ENCODE measurements at places on chromosomes 3 and 15.

DNA sequence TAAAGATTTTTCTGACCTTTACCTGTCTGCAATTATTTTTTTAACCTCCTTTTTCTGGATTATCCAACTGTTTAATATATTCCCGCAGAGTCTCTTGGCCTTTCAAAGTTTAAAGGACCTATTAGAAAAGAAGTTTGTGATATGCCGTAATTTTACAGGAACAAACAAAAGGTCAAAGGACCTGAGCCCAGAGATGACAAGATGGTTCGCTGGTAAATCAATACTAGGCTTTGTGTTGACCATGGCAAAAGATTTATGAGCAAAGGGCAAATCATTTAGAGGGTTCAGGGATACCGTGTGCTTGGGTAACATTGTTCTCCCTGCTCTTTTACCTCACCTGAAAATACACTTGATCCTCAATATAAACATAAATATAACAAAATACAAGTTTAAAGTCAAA lies 923.5 kb downstream of the ROBO1 start:
- DNase-seq, result no peak

GRCh38 chr3:123392871-123393620 lies 55.8 kb downstream of the ADCY5 start:
- no peak for DNase-seq

DNA sequence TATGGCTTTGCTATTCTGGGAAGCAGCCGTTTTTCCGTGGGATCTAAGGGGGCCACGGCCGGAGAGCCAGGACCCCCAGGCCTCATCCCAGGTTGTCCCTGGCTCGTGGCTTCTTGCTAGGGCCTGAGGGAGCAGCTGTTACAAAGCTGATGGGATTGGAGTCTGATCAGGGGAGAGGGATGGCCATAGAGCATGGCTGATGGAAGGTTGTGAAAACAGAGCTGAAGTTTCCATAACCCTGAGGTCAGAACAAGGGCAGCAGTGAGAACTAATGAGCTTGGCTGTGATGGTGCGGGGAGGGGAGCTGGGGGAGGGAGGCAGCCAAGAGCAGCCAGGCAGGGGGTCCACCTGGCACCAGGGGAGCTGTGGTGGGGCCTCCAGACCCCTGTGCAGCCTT lies 63.0 kb downstream of the LINGO1 start:
- DNase-seq, result no peak

- DNase-seq, result no peak
These were observed 231.5 kb upstream of the SETMAR start for GRCh38 chr3:4071481-4072184.

GRCh38 chr3:71195492-71195891 lies 388.0 kb downstream of the FOXP1 start:
- DNase-seq, result no peak

GRCh38 chr3:177357352-177358090 lies 160.2 kb upstream of the TBL1XR1 start:
- no peak for DNase-seq

DNA sequence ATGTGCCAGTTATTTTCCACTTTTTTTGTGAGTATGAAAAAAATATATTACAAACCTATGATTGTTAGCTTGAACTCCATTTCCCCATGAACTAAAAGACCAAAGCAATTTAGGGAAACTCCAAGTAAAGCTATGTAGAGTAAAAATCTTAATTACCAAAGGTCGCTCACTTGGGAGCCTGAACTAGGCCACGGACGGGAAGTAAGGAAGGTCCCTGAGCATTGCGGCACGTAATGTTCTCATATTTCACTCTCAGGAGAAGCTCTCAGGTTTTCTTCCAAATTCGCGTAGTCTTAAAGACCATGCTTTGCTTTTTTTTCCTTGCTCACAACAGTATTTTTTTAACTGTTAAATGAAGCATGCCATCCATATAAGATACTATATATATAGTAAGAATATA lies 215.3 kb upstream of the RARB start:
- no peak for DNase-seq

DNA sequence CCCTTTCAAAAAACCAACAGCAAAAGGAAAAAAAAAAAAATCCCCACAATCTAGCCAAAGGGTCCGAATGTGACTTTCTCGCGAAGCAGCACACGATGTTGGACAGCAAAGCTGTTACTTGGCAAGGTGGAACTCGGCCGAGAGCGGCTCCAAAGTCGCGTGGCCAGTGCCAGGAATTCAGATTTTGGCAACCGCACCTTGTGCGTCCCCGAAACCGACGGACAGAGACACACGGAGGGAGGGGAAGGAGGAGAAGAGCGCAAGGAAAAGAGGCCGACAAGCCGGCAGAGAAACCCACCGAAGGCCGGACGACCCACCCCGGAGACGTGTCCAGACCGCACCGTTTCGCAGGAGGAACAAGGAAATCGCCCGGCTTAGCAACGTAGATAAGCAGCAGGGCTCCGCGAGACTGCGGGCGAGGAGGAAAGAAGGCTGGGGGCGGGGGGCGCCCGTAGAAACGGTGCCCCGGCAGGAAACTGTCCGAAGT lies 517.3 kb downstream of the MECOM start:
- DNase-seq, result no peak

GRCh38 chr3:139718415-139718814 lies 40.6 kb upstream of the NMNAT3 start:
- no peak for DNase-seq

- DNase-seq, result no peak
These were observed 550 bp downstream of the CCDC9B start for GRCh38 chr15:40340038-40340739.

GRCh38 chr3:27637346-27637995 lies 84.7 kb downstream of the EOMES start:
- no peak for DNase-seq

GRCh38 chr15:88023914-88024313 lies 232.6 kb downstream of the NTRK3 start:
- DNase-seq, result no peak

- DNase-seq, result no peak
These were observed 29.8 kb downstream of the KPNA1 start for GRCh38 chr3:122484985-122485384.

- no peak for DNase-seq
These were observed 67.7 kb downstream of the ARHGEF26 start for GRCh38 chr3:154188846-154189245.

- DNase-seq, result no peak
These were observed 33.0 kb downstream of the PHLDB2 start for GRCh38 chr3:111892070-111892469.

DNA sequence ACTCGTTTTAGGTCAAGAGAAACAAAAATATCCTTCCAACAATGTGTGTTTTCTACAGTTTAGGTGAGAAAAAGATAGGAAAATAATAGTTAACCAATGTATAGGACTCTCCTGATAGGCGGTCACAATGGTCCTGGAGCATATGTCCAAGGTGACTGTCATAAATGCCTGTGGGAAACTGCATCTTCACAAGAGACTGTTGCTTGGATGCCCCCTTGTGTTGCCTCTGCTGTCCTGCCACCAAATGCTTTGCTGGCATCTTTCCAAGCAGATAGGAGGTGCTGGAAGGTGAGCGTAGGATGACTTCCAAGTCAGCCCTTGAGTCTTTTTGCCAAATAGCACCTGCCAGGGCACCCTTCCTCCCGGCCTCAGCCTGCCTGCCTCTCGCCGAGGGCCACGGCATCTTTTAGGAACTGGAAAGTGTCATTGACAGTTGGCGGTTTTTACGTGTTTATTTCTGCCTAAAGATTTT lies 24.1 kb upstream of the SACM1L start:
- peak; percentile 46 for DNase-seq

DNA sequence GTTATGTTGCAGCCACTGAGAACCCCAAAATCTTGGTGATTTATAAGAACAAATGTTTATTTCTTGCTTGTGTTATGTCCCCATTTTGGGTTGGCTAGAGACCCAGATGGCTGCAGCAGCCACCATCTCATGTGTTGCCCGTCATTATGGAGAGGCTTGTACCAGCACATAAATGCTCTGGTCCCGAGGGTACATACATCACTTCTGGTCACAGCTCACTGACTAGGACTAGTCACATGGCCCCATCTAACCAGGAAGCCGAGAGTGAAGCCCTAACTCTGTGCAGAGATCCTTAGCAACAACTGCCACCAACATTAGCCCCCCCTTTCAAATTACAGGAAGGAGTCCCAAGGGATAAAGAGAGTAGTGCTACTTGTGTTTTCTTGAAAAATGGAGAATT lies 25.5 kb upstream of the HACD2 start:
- DNase-seq, result no peak

GRCh38 chr3:177679568-177680471 lies 482.5 kb upstream of the TBL1XR1 start:
- peak; percentile 15 for DNase-seq

DNA sequence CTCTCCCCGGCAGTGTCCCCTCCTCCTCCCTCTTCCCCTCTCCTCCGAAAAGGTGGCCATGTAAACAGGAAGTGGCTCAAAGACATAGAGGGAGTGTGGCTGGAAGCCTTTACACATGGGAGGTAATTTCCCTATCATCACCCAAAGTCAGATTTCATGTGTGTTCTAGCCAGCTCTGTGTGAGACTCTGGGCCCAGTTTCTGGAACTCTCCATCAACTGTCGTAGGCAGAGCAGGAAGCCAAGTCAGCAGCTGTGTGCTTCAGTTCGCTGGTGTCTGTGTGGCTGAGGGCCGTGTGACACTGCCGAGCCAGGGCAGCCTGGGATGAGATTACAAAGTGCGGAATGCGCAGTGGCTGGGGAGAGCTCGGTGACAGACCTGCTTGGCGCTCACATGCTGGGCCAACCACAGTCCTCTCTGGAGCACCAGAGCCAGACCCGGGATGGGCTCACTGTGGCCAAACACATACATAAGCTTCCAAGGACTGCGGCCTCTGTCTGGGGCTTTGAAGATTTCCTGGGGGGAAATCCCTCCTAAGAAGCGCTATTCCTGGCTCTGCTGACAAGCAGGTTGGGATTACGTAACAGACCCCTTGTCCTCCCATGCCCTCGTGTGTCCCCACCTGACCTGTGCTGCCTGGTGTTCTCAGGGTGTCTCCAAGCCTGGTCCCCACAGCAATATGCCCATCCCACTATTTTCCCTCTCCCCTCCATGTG lies 50.7 kb downstream of the UMPS start:
- DNase-seq, result no peak

GRCh38 chr3:146577662-146578061 lies 27.5 kb downstream of the PLSCR5 start:
- no peak for DNase-seq

GRCh38 chr15:69795601-69796000 lies 302.1 kb downstream of the TLE3 start:
- DNase-seq, result no peak

DNA sequence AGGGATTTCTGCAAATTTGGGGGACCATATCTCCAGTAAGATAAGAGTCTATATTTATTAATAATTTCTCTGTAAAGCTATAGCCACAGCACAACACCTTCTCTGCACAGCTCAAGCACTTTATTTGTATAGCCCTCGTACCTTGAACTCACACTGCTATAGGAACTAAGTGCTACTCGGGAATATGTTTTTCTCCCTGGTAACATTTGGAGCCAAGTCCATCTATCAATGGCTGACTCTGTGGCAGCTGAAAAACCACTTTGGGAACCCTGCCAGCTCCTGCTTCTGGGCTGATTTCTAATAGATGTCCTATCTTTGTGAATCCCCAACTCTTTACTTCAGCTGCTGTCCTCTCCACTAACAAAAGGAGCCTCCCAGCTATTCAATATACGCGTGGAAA lies 298.5 kb downstream of the GBE1 start:
- DNase-seq, result no peak

DNA sequence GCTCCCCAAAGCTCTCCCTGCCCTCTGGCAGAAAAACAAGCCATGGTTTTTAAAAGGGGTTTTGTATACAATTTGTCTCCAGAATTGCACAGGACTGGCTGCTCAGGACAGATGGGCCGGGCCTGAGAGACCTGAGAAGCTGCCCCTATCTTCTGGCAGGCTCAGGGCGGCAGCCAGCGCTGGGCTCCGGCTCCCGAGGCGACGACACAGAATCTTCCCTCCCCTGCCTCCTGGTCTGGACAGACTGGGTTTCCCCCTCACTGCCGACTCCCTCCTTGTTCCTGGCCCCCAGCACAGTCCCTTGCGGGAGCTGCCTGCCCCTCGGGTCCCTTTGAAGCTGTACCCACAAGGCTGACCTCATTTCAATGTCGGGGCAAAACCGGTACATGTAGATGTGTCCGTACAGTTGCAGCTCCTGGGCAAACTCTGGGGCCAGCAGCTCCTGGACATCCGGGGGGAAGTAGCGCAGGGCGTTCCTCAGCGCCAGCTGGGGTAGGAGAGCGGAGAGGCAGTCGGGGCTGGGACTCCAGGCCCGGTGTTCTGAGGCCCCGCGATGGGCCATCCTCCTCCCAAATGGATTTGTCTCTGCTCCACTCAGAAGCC lies 7.2 kb downstream of the UROC1 start:
- no peak for DNase-seq

- DNase-seq, result no peak
These were observed 263.2 kb downstream of the CNTN3 start for GRCh38 chr3:74351213-74351612.

GRCh38 chr3:123226549-123226948 lies 24.8 kb downstream of the SEC22A start:
- DNase-seq, result no peak

- no peak for DNase-seq
These were observed 437.4 kb downstream of the NR2F2 start for GRCh38 chr15:96767703-96768434.

DNA sequence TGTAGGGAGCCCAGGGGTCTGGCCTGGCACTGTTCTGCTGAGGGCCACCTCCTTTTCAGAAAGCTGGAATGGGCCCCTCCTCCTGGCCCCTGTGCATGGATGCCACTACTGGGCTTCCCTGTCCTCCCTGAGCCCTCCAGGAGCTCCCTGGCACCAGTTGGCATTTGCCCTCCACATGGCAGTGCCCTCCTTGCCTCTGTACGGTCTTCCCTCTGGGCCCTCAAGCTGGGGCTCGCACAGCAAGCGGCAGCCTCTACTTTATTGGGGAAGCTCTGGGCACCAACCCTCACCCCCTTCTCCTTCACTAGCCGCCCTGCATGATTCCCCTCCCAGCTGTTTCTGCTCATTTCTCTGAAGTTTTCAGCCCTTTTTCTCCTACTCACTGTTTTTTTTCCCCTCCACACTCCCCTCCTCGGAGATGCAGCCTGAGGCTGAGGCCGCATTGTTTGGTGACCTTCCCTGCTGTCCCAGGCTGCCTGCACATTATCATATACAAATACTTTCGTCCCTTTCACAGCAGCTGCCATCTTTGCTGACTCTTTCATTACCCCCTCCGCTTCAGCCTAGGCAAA lies 127.3 kb downstream of the EEFSEC start:
- no peak for DNase-seq

- no peak for DNase-seq
These were observed 444.3 kb upstream of the ATP11B start for GRCh38 chr3:182349051-182349450.

DNA sequence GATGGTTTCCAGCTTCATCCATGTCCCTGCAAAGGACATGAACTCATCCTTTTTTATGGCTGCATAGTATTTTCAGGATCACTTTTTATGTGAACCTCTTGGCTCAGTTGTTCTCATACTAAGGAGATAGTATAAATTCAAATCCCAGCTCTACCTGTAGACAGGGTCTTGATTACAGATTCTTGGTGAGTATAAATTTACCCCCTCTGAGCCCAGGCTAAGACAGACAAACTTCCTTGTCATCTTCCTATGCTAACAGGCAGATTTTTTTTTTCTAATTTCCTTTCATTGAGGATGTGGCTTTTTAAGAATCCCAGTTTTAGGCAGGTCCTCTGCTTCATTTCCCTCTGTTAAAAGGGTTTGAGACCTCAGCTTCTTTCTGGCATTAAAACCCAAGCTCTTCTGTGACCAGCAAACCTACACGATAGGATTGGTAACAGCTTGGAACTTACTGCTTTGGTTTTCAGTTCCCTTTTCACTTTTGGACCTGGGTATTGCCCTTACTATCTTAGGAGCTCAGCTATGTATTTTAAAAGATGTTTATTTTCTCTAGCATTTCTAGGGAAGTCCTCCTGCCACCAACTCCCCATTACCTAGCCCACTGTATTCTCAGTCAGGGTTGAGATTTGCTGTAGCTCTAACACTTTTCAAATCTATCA lies 72.5 kb downstream of the VPS8 start:
- no peak for DNase-seq
